ENCODE measurements at places on chromosomes 12 and 14.
A peak's percentile ranks its signal among the peaks of the same experiment; 100 is the strongest.

DNA sequence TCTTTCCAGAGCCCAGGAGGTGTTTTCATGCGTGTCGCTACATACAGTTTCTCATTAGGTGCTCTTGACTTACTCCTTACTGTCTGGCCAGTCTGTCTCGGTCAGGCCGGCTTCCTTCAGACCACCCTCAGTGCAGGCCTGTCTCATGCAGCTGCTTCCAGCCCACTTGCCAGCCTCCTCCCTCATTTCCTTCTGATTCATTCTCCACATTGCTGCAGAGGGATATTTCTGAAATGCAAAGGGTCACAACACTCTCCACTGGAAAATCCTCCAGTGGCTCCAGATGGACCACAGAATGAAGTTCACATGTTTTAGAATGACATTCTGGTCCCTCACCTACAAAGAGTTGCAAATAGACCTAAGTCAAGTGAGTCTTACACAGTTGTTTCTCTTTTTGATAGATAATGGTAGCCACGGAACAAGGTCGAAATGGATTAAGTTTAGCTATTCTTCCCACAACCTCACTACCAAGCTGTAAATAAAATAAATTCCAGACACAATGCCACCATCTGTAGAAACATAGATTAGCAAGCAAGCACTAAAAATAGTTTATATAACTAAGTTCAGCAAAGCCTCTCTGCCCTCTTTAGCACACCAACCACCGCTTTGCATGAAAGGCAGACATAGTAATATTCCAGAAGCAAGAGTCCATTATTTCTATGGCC is 146.9 kb downstream of the ESR2 start:
- DNase-seq = no peak

DNA sequence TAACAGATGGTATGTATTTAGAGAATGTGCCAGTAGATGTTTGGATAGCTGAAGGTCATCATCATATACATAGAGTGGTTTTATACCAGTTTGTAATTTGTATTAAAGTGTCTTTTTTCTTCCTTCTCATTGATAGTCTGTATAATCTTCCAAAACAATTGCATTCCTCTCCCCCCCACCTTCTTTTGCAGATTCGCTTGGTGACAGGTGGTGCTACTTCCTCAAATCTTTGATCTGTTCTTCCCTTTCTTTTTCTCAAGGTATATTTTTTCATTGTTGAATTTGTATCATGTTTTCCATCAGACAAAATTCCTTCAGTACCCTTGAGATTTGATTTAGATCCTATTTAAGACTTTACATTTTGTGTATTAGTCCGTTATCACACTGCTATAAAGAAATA is 15.0 kb downstream of the TBC1D15 start:
- no peak for DNase-seq

- no peak for DNase-seq
Observed at GRCh38 chr14:95504135-95505029, 12.1 kb downstream of the SYNE3 start.

GRCh38 chr14:105486974-105487448 is 325 bp downstream of the CRIP1 start:
- no peak for DNase-seq

DNA sequence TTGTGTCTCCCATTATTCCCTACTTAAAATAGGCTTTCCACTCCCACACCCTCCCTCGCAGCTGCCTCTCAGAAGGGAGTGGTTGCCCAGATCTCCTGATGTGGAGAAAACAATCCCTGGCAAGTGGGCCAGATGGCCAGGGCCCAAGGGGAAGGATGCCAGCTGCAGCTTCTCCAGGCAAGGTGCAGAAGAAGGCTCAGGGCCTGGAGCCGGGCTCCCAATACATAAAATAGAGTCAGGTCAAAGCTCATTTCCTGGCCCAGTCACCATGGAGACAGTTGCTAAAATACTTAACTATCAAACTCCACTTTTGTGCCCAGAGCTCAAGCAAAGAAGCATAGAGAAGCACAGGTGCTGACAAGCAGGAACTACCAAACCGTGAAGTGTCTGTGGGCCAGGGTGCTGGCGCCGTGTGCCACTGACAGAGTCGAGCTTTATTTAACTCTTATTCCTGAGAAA is 45.7 kb upstream of the ITPR2 start:
- DNase-seq = peak; percentile 73

GRCh38 chr12:12024911-12025682 is 45.6 kb upstream of the BCL2L14 start:
- DNase-seq = peak; percentile 33

GRCh38 chr12:118290130-118290529 is 82.6 kb downstream of the TAOK3 start:
- no peak for DNase-seq

DNA sequence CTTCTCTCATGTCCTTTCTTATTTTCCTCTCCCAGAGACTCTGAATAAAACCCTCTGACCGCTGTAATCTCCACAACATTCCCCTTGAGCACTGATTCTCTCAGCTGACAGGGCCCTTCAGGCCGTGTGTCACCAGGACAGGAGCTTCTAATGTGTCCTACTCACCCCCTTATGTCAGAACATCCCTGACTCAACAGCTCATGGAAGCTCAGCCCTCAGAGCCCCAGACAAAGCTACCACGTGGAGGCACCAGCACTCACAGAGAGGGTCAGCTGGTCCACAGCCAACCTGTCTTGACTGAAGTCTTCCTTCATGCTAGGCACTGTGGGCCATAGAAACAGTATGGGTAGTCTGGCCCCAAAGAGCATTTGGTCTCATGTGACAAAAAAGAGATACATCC is 49.8 kb downstream of the SMUG1 start:
- no peak for DNase-seq

- no peak for DNase-seq
Observed at GRCh38 chr12:33718631-33719030, 279.0 kb upstream of the SYT10 start.

DNA sequence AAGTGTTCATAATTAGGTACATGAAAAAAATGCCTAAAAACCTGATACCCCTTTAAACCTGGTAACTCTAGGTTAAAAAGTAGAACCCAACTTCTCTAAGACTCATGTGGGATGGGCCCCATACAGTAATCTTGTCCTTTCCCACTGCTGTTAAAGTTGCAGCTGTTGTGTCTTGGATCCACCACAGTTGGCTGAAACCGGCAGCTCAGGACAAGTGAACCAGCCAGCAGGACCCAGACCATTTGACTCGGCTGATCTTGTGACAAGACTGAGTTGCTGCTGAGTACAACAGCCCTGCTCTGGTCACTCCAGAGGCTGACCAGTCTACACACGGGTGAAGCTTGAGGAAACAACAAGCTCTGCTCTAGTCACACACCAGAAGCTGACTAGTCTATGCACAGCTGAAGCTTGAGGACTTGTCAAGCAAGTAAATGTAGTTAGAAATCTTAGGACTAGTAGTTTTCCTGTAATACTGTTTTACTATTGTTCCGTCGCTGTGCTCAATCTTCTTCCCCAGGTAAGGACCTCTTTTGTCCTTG is 60.6 kb downstream of the DHRS2 start:
- no peak for DNase-seq
